Peyer's patch (tissue), 4 donors: ENCODE measurements at places on chromosomes 13 and 19. TPM values are rescaled to one million over a fixed set of nuclear protein-coding genes. Genes with fewer than 3 reads are reported as not detected.

The GRIN2D gene
- not detected for total RNA-seq

The APOC1 gene
- 107 TPM for total RNA-seq

The NCCRP1 gene
- total RNA-seq: not detected

The ZNF324 gene
- 12.4 TPM for total RNA-seq

DNA sequence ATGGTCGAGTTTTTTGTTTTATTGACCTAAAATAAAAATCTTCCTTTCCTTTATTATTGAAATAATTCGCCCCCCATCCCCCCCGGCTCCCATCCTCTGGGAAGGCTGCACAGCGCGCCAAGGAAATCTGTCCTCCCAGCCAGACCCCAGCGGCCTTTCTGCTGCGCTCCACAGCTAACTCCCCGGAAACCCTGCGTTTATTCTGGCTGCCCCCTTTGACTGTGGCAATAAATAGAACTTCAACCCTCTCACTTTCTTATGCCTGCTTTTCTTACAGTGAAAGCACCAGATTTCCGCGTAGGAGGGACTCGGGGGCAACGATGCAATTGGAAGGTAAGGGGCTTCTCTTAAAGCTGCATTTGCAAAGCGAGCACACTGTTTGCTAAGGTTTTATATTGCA is 9.7 kb upstream of the C19orf12 start:
- H3K27ac ChIP-seq: no peak overlapping the region
- H3K4me1 ChIP-seq: no peaks in the 10 kb centered on the region
- no peak for DNase-seq

DNA sequence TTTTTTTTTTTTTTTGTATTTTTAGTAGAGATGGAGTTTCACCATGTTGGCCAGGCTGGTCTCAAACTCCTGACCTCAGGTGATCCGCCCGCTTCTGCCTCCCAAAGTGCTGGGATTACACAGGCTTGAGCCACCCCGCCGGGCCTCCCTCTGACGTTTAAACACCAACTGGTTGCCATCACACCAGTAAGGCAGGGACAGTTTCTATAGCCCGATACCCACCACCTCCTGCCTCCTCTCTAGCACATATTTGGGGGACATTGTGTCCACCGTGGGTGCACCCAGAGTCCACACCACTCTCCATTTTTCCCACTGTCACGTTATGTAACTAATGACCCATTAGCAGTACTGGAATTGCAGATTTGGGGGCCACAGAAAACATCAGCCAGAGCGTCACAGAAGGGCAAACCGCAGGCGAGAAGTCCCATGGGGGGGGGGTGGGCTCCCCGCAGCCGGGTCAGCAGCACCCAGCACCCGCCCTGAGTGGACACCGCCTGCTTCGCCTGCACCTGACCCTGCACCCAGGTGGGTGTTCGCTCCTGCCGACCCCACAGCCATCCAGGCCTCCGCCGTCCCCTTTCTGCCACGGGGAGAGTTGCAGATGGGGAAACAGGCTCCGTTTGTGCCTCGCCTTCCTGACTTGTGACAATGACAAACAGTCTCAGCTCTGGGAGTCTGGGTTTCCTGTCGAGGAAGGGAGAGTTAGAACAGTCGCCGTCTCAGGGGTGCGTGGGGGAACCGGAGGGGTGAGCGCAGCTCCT is 3.6 kb downstream of the ONECUT3 start:
- no peaks in the 10 kb centered on the region for H3K4me1 ChIP-seq
- no peaks in the 10 kb centered on the region for H3K36me3 ChIP-seq
- DNase-seq: no peak
- no peak overlapping the region for H3K4me3 ChIP-seq
- no peak overlapping the region for H3K27ac ChIP-seq

DNA sequence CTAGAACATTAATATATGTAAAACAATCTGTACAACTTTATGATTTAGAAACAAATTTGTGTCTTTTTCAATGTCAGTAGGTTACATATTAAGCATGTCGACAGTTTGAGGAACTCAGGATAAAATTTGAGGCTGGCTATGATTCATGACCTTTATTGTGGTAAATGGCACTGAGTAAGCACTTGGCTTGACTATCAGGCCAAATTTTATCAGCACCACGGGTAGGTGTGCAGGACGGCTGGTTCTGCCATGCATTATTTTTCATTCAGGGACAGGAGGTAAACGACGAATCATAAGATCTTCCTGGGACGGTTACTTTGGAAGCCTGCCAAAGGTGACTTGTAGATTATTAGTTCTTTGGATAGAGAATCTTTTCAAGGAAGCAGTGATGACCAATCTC is 19.9 kb upstream of the CYP4F8 start:
- no peaks in the 10 kb centered on the region for H3K4me1 ChIP-seq
- no peak overlapping the region for H3K27ac ChIP-seq
- H3K4me3 ChIP-seq: no peak overlapping the region
- no peaks in the 10 kb centered on the region for H3K27me3 ChIP-seq
- H3K36me3 ChIP-seq: no peaks in the 10 kb centered on the region

DNA sequence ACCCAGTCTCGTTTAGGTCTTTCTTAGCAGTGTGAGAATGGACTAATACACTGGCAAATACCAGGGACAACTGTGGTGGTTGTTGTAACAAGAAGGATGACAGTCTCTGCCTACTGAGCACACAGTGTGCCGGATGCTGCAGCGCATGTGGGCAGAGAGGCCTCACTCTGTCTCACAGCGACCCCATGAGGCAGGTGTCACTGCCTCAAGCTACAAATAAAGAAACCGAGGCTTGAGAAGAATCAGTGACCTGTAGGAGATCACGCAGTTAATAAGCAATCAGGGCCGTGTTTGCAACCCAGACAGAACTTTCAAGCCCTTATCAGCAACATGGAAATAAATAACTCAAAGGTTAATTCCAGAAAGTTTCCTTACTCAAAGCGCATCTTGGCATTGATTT is 40.5 kb upstream of the GAS6 start:
- H3K27me3 ChIP-seq: no peaks in the 10 kb centered on the region
- H3K36me3 ChIP-seq: no peaks in the 10 kb centered on the region
- no peaks in the 10 kb centered on the region for H3K4me1 ChIP-seq
- H3K27ac ChIP-seq: no peak overlapping the region
- H3K4me3 ChIP-seq: no peak overlapping the region

DNA sequence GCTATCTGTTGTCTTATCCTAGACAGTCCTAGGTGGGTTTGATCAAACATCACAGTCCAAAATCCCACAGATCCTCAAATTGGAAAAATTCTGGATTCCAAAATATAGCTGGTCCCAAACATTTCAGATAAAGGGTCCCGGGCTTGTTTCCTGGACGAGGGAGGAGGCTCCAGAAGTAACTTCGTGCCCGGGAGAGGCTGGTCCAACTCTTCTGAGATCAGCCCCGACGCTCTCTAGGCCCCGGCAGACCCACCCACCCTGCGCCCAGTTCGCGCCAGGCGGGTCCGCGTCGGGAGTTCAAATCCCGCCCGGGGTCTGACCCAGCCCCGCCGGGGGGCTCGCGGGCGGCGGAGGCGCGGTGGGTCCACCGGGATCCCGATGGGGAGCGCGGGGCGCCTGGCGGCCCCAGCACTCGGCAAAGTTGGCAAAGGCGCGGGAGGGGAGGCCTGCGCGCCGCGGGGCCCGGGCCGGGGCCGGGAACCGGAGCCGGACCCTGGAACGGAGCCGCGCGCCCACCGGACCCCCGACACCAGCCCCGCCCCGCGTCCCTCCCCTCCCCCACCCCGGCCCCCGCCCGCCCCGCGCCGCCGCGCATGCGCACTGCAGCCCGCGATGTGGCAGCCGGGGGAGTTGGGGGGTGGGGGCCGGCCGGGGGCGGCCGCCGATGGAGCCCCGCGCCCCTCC is 513 bp downstream of the MIER2 start:
- peak overlapping the region; percentile 73 for H3K4me3 ChIP-seq
- H3K27me3 ChIP-seq: no peaks in the 10 kb centered on the region
- H3K27ac ChIP-seq: peak overlapping the region; percentile 58
- no peak for DNase-seq
- no peaks in the 10 kb centered on the region for H3K36me3 ChIP-seq

DNA sequence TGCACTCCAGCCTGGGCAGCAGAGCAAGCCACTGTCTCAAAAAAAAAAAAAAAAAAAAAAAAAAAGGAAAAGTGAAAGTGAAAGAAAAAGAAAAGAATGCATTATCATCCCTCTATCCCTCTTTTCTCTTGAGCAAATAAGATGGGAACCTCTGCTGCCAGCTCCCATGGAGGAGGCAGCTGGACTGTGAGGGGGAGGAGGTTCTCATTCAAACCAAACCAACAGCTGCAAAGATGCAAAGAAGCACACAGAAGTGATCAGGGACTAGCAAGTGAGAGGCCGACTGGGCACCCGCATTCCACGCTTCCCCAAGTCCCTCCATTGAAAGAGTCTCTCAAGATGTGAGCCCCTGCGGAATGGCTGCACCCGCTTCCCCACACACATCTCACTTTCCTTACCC is 63.5 kb downstream of the TSHZ3 start:
- H3K4me3 ChIP-seq: no peak overlapping the region
- no peaks in the 10 kb centered on the region for H3K4me1 ChIP-seq
- no peaks in the 10 kb centered on the region for H3K36me3 ChIP-seq
- DNase-seq: peak; percentile 30
- H3K27me3 ChIP-seq: no peaks in the 10 kb centered on the region
- no peak overlapping the region for H3K27ac ChIP-seq

- H3K27ac ChIP-seq: no peak within 1 kb of the TSS
- no peak for DNase-seq
- no peaks in the 10 kb centered on the region for H3K4me1 ChIP-seq
- H3K4me3 ChIP-seq: no peak within 1 kb of the TSS
- no peaks in the 10 kb centered on the region for H3K36me3 ChIP-seq
Measured at GRCh38 chr19:42389899-42390298, at the start of gene CNFN. Gene CNFN (minus strand): TSS chr19:42390297. CDS start chr19:42389037, 1,260 bp downstream.

DNA sequence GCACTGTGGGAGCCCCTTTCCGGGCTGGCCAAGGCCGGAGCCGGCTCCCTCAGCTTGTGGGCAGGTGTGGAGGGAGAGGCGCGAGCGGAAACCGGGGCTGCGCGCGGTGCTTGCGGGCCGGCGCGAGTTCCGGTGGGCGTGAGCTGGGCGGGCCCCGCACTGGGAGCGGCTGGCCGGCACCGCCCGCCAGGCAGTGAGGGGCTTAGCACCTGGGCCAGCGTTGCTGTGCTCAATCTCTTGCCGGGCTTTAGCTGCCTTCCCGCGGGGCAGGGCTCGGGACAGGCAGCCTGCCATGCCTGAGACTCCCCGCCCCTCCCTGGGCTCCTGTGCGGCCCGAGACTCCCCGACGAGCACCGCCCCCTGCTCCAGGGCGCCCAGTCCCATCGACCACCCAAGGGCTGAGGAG is 405.2 kb upstream of the PRR20A start:
- no peak overlapping the region for H3K4me3 ChIP-seq
- H3K27ac ChIP-seq: no peak overlapping the region
- H3K4me1 ChIP-seq: no peaks in the 10 kb centered on the region
- no peaks in the 10 kb centered on the region for H3K27me3 ChIP-seq
- DNase-seq: no peak

DNA sequence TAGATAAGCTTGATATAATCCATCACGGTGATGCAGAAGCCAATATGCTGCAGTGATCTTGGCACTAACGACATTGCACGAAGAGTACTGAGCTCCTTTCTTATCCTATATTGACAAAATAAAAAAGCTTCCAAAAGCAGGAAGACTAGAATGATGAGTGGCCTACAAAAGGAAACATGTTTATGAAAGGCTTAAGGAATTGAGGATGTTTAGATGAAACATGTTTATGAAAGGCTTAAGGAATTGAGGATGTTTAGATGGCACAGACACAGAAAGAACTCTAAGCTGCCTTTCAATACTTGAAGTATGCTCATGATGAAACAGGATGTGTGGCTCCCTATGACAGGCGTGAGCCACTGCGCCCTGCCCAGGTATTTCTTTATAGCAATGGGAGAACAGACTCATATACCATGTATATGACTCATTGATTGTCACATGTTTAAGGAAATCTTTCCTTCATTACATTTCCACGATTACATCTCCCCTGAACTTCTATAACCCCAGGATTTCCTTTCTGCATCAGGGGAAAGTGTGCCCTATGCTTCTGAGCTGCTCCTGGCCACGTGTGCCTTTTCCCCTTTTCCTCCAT is 690.8 kb upstream of the ARGLU1 start:
- DNase-seq: no peak
- no peaks in the 10 kb centered on the region for H3K27me3 ChIP-seq
- no peak overlapping the region for H3K27ac ChIP-seq
- H3K4me1 ChIP-seq: no peaks in the 10 kb centered on the region

- DNase-seq: no peak
- H3K4me1 ChIP-seq: no peaks in the 10 kb centered on the region
- H3K4me3 ChIP-seq: no peak overlapping the region
- no peaks in the 10 kb centered on the region for H3K36me3 ChIP-seq
- no peaks in the 10 kb centered on the region for H3K27me3 ChIP-seq
- H3K27ac ChIP-seq: no peak overlapping the region
Measured at GRCh38 chr13:91248249-91248648, 99.2 kb upstream of the MIR17HG start.

DNA sequence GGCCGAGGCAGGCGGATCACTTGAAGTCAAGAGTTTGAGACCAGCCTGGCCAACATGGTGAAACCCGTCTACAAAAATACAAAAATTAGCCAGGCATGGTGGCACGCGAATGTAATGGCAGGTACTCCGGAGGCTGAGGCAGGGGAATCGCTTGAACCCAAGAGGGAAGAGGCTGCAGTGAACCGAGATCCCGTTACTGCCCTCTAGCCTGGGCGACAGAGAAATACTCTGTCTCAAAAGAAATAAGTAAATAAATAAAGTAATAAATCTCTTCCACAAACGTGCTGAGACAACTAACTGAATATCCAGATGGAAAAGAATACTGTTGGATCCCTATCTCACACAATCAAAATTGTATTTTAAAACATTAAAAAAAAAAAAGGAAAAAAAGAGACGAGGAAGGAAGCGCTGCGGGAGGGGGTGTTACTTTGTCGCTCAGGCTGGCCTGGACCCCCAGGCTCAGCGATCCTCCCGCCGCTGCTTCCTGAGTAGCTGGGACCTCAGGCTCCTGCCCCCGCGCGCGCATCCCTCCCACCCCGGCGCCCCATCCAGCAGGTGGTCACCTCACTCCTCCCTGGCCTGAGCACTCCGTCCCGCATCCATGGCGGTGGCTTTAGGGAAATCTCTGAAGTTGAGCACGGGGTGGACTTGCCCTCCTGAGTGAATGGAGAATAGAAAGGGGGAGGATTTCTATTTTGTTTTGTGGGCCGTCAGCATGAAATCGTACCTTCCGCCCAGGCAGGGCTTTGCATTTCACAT is 628 bp upstream of the ZNF813 start:
- H3K36me3 ChIP-seq: no peaks in the 10 kb centered on the region
- H3K27ac ChIP-seq: peak overlapping the region; percentile 66
- H3K4me3 ChIP-seq: peak overlapping the region; percentile 61
- H3K27me3 ChIP-seq: no peaks in the 10 kb centered on the region
- no peak for DNase-seq

GRCh38 chr13:83819611-83820010 is 62.7 kb downstream of the SLITRK1 start:
- no peaks in the 10 kb centered on the region for H3K27me3 ChIP-seq
- DNase-seq: no peak
- no peaks in the 10 kb centered on the region for H3K4me1 ChIP-seq
- no peaks in the 10 kb centered on the region for H3K36me3 ChIP-seq

- peak overlapping the region; percentile 68 for H3K27ac ChIP-seq
- peaks cover 13% of the 10 kb centered on the region for H3K4me1 ChIP-seq
- no peaks in the 10 kb centered on the region for H3K36me3 ChIP-seq
- no peaks in the 10 kb centered on the region for H3K27me3 ChIP-seq
Measured at GRCh38 chr19:2774953-2775555, 8.0 kb downstream of the SGTA start.

GRCh38 chr13:35947315-35947714 is 183.9 kb downstream of the DCLK1 start:
- no peak overlapping the region for H3K27ac ChIP-seq
- no peaks in the 10 kb centered on the region for H3K36me3 ChIP-seq
- H3K4me3 ChIP-seq: no peak overlapping the region
- DNase-seq: no peak
- no peaks in the 10 kb centered on the region for H3K4me1 ChIP-seq
